ENCODE measurements at places on chromosomes 6 and 20. TPM values are rescaled to one million over a fixed set of nuclear protein-coding genes. Genes with fewer than 3 reads are reported as not detected.

The SLC44A4 gene
- 28.4 TPM for total RNA-seq

The RTF2 gene
- 57.2 TPM for total RNA-seq

The IL17A gene
- total RNA-seq, result not detected

The OR12D2 gene
- not detected for total RNA-seq

The EPPIN gene
- total RNA-seq, result not detected

The SF3B5 gene
- total RNA-seq, result 119 TPM

The PSORS1C2 gene
- 0.29 TPM for total RNA-seq

The PCSK2 gene
- total RNA-seq, result 0.82 TPM

The SNAI1 gene
- 7.2 TPM for total RNA-seq

The DYNLRB1 gene
- total RNA-seq, result 72.3 TPM

The IRF4 gene
- 2.2 TPM for total RNA-seq

The SMIM26 gene
- 155 TPM for total RNA-seq

The C6orf52 gene
- total RNA-seq, result 0.47 TPM

The MUC21 gene
- not detected for total RNA-seq

The MOCS1 gene
- total RNA-seq, result 16.2 TPM

The LY6G6F gene
- total RNA-seq, result not detected

All from metanephros (tissue), 2 donors.